ENCODE measurements at places on chromosomes 13 and 19. TPM values are rescaled to one million over a fixed set of nuclear protein-coding genes. Genes with fewer than 3 reads are reported as not detected.

DIAPH3 gene
- total RNA-seq: 8.1 TPM

DNA sequence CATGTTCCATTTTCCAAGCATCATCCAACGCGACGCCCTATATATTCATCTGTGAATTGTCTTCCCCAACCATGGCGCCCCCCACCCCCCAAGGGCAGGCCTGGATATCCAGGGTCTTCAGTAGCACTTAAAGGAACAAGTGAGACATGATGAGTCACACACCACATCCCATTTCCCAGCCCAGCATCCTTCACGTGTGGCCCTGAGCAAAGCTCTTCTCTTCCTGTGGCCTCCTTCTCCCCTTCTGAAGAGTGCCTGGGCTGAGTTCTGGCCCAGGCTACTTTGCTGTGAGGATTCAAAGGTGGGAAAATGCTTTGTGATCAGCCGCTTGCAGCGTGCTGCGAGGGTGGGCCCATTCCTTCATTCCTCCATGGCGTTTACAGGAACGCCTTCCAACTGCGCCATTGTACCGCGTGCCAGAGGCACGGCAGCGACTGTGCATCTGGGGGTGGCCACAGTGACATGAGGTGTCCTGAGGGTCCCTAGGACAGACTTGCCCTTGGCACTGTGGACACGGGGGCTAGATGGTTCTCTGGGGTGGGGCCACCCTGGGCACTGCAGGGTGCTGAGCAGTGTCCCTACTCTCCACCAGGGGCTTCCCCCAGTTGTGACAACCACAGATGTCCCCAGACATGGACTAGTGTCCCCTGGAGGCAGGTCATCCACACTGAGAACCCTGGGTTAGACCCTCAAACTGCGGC, 11.7 kb downstream of the PLIN4 start:
- DNase-seq: no peak
- H3K36me3 ChIP-seq: no peaks in the 10 kb centered on the region
- H3K4me3 ChIP-seq: no peak overlapping the region
- H3K4me1 ChIP-seq: peaks cover 13% of the 10 kb centered on the region

DNA sequence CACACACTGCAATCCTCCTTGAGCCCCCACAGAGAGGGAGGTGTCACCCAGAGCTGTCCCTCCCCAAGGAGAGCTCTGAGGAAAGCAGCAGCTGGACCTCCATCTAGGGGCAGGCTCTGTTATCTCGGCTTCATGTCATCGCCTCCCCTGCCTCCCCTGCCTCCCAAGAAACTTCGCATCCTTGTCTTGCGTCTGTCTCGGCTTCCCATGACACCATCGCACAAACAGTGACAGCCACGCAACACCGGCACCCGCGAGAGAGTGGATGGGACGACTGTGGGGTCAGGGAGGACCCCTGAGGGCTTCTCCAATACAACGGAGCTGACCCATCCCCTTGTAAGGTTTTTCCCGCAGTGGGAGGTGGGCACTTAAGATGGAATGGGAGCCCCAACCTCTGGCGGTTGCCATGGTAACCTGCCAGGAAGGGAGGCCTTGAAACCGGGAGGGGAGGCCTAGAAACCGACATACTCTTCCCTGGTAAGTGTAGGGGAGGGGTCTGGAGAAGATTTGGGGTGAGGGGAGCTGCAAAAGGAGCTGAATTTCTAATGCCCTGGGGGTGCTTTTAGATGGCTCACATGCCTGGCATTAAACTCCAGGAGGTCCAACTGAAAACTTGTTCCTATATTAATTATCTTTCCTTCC, 16.3 kb downstream of the TLE2 start:
- no peaks in the 10 kb centered on the region for H3K27me3 ChIP-seq
- H3K36me3 ChIP-seq: no peaks in the 10 kb centered on the region
- no peaks in the 10 kb centered on the region for H3K4me1 ChIP-seq
- no peak overlapping the region for H3K4me3 ChIP-seq
- no peak overlapping the region for H3K27ac ChIP-seq
- DNase-seq: no peak

GRCh38 chr13:46211483-46212351, at the start of gene LRRC63:
Gene LRRC63, plus strand, starts transcription at chr13:46211928. Its CDS starts 1,107 bp downstream, at chr13:46213035.
- H3K4me1 ChIP-seq: peaks cover 20% of the 10 kb centered on the region
- peak within 1 kb of the TSS; percentile 99 for H3K4me3 ChIP-seq
- H3K36me3 ChIP-seq: no peaks in the 10 kb centered on the region
- H3K27me3 ChIP-seq: no peaks in the 10 kb centered on the region
- peak; percentile 91 for DNase-seq
- H3K27ac ChIP-seq: peak within 1 kb of the TSS; percentile 88

DNA sequence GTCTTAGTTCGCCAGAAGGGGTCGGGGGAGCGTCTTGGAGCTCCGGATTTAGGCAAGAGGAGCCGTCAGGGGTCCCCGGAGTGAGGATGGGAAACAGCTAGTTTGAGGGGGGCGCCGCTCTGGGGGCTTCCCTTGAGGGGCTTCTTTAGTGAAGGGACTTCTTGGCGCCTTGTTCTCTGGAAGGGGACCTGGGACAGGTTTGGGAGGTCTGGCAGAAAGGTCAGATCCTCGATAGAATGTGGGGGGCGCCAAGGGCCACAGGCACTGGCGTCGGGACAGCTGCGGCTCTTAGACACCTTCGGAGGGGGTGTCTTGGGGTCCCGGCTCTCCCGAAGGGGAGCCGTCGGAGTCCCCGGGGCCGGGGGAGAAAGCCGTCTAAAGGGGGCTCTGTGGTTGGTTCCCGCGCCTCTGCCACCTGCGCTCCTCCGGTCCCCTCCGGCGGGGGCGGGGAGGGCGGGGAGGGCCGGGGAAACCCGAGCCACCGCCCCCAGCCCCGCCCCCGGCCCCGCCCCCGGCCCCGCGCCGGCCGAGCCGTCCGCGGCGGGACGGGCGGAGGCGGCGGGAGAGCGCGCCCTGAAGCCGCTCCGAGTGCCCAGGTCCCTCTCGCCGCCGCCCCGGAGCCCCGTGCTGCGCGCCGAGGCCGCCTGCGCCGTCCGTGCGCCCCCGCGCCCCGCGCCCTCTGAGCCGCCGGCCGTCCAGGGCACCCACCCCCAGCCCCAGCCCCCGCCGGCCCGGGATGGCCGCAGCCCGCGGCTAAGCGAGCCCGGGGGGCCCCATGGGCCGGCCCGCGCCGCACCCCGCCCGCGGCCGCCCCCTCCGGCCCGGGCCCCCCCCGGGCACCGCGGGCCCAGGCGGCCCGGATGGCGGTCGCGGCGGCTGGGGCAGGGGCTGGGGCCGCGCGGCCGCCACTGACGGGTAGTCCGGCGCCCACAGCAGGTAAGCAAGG, at the start of gene NRTN:
NRTN (plus strand) TSS at position 552 of the 946 bp plus-strand sequence. CDS start 19,099 bp downstream, outside the sequence.
- H3K4me1 ChIP-seq: peaks cover 17% of the 10 kb centered on the region
- no peak for DNase-seq
- H3K27me3 ChIP-seq: peaks cover 14% of the 10 kb centered on the region
- H3K4me3 ChIP-seq: peak within 1 kb of the TSS; percentile 53
- H3K27ac ChIP-seq: no peak within 1 kb of the TSS
- no peaks in the 10 kb centered on the region for H3K36me3 ChIP-seq

PRTN3 gene
- not detected for total RNA-seq

SLC7A9 gene
- 0.31 TPM for total RNA-seq

- no peaks in the 10 kb centered on the region for H3K4me1 ChIP-seq
- H3K27me3 ChIP-seq: no peaks in the 10 kb centered on the region
- H3K36me3 ChIP-seq: peaks cover 7% of the 10 kb centered on the region
- no peak for DNase-seq
- H3K27ac ChIP-seq: no peak overlapping the region
These were observed 22.4 kb upstream of the ARHGEF18 start for GRCh38 chr19:7326105-7326877.

GRCh38 chr13:28283600-28283999, 145.3 kb downstream of the PAN3 start:
- peaks cover 11% of the 10 kb centered on the region for H3K4me1 ChIP-seq
- peaks cover 18% of the 10 kb centered on the region for H3K36me3 ChIP-seq
- no peak for DNase-seq
- no peak overlapping the region for H3K27ac ChIP-seq

SIPA1L3 gene
- 16.8 TPM for total RNA-seq

DNA sequence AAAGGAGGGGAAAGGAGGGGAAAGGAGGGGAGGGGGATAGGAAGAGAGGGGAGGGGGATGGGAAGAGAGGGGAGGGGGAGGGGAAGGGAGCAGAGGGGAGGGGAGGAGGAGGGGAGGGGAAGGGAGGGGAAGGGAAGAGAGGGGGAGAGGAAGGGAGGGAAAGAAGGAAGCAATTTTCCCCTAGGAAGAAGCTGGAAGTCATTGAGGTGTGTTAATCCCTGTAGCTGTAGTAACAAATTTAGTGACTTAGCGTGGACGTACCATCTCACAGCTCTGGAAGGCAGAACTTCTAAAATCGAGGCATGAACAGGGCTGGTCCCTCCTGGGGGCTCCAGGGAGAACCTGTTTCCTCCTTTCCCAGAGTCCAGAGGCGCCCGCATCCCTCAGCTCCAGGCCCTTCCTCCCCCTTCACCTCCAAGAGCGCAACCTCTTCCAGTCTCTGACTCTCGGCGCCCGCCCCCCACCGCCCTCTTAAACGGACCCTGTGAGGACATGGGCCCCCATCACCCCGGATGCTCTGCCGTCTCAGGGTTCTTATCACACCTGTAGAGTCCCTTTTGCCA, 5.6 kb upstream of the CDC34 start:
- H3K4me1 ChIP-seq: no peaks in the 10 kb centered on the region
- no peaks in the 10 kb centered on the region for H3K27me3 ChIP-seq
- H3K27ac ChIP-seq: no peak overlapping the region
- no peak for DNase-seq

GRCh38 chr13:41007744-41008128, 11.4 kb downstream of the ELF1 start:
- H3K27ac ChIP-seq: peak overlapping the region; percentile 82
- peaks cover 5% of the 10 kb centered on the region for H3K36me3 ChIP-seq
- no peaks in the 10 kb centered on the region for H3K27me3 ChIP-seq
- DNase-seq: no peak

UBE2L5 gene
- total RNA-seq: not detected

- no peak overlapping the region for H3K4me3 ChIP-seq
- peaks cover 2% of the 10 kb centered on the region for H3K27me3 ChIP-seq
- H3K36me3 ChIP-seq: no peaks in the 10 kb centered on the region
- no peak for DNase-seq
- H3K4me1 ChIP-seq: no peaks in the 10 kb centered on the region
These were observed 51.7 kb downstream of the ERCC5 start for GRCh38 chr13:102897371-102898138.

GRCh38 chr19:30224689-30225606, 147.2 kb upstream of the ZNF536 start:
- peaks cover 11% of the 10 kb centered on the region for H3K36me3 ChIP-seq
- peaks cover 60% of the 10 kb centered on the region for H3K27me3 ChIP-seq
- no peak for DNase-seq

DNA sequence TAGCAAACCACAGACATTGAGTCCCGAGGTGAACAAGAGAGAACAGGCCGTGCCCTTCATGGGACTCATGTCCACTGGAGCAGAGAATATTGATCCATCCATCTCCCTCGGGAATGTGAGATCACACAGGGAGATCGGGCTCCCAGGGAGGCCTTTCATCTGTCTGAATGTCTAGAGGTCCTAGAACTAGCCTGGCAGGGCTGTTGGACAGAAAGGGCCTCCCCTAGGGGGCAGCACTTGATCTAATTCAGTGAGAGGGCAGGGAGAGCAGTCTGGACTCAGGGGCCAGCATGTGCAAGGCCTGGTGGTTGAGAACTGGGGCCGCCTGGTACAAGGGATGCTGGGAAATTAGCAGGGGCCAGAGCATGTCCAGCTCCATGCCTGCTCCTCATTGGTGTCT, 4.3 kb downstream of the RUVBL2 start:
- peaks cover 28% of the 10 kb centered on the region for H3K4me1 ChIP-seq
- no peak overlapping the region for H3K27ac ChIP-seq
- DNase-seq: no peak
- no peaks in the 10 kb centered on the region for H3K36me3 ChIP-seq

DNA sequence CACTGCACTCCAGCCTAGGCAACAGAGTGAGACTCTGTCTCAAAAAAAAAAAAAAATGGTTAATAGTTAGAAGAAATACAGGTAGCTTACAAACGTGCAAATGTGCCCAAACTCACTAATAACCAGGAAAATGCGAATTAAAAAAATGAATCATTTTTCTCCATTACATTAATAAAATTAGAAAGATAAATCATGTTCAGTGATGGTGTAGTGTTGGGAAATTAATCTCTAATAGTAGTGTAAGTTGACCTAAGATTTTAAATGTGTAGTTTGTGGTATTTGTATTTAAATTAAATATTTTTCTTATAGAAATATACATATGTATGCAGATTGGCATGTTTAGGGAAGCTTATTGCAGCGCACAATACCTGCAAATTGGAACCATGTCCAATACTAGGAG, 57.6 kb downstream of the PCCA start:
- no peak for DNase-seq
- H3K27me3 ChIP-seq: no peaks in the 10 kb centered on the region
- no peak overlapping the region for H3K4me3 ChIP-seq
- no peaks in the 10 kb centered on the region for H3K4me1 ChIP-seq

DNA sequence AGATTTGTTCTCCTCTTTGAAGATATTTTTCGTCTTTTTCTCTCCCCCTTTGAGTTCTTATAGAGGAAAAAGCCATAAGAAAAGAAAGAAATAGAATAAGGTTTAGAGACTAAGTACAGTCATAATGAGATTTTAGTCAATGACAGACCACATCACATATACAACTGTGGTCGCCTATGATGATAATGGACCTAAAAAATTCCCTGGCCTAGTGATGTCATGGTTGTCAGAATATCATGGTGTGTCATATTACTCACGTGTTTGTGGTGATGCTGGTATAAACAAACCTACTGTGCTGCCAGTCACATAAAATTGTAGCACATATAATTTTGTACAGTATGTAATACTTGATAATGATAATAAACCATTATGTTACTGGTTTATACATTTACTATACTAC, 1096.1 kb downstream of the OLFM4 start:
- no peaks in the 10 kb centered on the region for H3K4me1 ChIP-seq
- H3K27ac ChIP-seq: no peak overlapping the region
- peaks cover 10% of the 10 kb centered on the region for H3K36me3 ChIP-seq
- no peak overlapping the region for H3K4me3 ChIP-seq

DCT gene
- not detected for total RNA-seq

GFY gene
- total RNA-seq: not detected

FFAR1 gene
- total RNA-seq: 0.19 TPM

- H3K27me3 ChIP-seq: peaks cover 36% of the 10 kb centered on the region
- peak overlapping the region; percentile 43 for H3K27ac ChIP-seq
- H3K36me3 ChIP-seq: no peaks in the 10 kb centered on the region
- peak overlapping the region; percentile 69 for H3K4me3 ChIP-seq
- no peak for DNase-seq
- H3K4me1 ChIP-seq: peaks cover 50% of the 10 kb centered on the region
These were observed 9.8 kb upstream of the CDC42EP5 start for GRCh38 chr19:54482889-54483288.

DNA sequence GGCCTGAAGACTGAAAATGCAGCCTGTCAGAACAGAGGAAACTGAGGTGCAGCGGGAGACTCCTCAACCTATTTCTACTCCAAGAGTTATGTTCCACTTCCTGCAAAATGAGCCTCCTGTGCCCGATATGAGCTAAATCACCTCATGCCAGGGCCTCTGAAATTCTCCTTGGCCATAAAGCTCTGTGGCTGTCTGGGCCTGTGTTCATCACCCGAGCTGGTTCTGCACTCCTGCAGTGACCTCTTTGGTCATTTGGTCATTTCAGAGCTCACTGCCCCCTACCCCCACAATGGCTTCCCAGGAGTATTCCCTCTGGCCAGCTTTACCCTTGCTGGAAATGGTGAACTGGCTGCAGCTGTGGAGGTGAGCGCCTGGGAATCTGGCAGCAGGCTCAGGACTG, 51.7 kb upstream of the SERPINE3 start:
- DNase-seq: no peak
- H3K4me3 ChIP-seq: no peak overlapping the region
- no peak overlapping the region for H3K27ac ChIP-seq
- no peaks in the 10 kb centered on the region for H3K27me3 ChIP-seq
- H3K4me1 ChIP-seq: no peaks in the 10 kb centered on the region

All from natural killer cell treated with Interleukin-12 subunit alpha and Interleukin-12 subunit beta and Interleukin-15 and Interleukin-18, amount 100 ng/mL, for 72 hours (primary cell).